ENCODE measurements at places on chromosomes 16 and 17.

GRCh38 chr17:7856011-7856810 lies 1.1 kb downstream of the NAA38 start:
- DNase-seq: peak; percentile 25

- DNase-seq: no peak
Observed at GRCh38 chr17:76462556-76463290, 4.7 kb upstream of the AANAT start.

DNA sequence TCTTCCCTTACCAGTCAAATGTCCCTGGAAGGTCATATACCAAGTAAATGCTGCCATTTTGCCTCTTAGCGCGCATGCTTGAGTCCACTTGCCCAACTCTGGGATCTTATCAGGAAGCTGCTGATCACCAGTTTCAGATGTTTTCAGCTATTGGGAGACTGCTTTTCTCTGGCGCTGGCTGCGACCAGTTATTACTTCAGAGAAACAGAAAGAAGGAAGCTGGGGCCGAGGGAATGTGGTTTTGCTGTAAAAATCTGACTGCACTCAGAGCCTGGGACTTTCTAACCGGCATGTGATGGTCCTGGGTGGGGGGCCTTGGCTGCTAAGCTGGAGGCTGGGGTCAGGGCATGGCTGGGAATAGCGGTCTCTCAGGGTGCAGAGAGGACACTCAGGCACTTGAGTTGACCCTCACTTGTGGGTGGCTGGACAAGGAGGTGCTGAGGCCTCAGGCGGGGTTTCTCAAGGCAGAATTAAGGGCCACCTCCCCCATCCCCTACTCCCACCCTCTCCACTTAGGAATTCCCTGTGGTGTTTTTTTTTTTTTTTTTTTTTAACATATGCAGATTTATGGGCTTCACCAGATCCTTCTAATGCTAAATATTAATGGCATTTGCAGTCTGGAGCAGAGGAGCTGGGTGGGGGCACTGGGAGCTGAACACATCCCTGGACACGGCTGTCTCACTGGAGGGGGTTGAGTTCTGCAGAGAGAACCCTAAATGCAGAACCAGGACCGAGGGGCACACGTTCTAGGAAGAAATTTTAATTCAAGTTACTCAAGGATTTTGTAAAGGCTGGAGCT lies 145.8 kb downstream of the CYLD start:
- peak; percentile 58 for DNase-seq

DNA sequence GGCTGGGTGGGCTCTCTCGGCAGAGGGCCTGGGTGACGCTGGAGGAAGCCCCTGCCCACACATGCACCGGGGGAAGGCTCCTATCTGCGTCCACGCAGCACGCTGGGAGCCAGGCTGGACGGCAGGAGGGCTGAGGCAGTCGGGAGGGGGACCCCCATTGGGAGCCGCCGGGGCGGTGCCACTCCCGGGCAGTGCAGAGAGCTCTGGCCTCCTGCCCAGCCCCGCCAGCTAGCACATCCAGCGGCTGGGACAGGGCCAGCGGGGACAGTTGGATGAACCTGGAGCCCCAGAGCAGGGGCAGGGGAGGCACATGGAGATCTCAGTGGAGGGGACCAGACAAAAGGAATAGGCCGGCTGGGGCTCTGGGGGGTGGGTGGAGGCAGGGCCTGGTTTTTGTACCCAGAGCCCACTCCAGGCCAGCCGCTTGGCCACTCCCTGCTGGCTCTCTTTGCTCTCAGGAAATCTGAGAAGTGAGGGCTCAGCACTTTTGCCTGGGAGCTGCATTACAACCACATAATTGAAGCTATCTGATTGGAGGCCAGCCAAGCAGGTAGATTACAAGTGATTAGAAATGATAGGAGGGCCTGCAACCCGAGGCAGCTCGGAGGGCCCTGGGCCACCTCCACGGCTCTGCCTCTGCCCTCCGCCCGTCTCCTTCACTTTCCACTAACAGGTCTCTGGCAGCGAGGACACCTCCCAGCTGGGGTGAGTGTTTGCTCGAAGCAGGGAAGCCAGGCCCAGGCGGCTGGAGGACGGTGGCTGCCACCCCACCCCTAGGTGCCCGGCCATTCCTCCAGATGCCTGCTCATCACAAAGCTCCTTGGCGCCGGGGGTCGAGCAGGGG lies 40.1 kb downstream of the ENGASE start:
- DNase-seq: no peak

DNA sequence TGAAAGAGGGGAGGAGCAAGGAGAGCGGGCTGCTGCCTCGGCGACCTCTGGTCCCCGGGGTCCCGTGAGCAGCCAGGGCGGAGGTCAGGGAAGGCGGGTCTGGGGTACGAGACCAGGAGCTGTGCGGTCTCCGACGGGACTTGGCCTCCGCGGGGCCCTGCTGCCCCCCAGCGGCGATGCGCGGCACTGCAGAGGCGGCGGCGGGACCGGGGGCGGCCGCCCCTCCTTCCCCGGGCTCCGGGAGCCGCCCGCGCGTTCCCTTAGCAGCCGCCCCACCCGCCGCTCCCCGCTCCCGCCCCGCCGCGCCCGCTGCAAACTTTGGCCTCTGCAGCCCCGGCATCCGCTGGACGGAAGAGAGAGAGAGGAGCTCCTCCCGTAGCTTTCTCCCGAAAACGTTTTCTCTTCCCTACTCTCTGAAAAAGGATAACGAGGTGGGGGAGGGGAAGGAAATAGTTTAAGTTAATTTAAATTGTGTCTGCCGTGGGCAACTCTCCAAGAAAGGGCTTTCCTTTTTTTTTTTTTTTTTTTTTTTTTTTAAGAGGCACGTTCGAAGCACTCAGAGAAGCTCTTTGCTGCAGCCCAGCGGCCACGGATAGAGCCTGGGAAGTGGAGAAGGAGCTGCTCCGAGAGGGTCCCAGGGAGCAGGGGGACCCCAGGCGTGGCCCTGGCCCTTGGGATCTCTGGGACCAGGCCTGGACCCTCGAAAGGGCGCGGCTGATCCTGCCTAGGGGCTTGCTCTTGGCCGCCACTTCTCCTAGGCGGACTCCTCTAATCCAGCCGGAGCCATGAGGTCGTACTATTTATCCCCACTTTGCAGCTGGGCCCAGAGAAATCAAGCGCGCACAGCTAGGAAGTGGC lies 43.2 kb downstream of the C16orf82 start:
- peak; percentile 11 for DNase-seq

- peak; percentile 60 for DNase-seq
Observed at GRCh38 chr17:31568121-31568520, 176.6 kb downstream of the RAB11FIP4 start.

GRCh38 chr17:47633996-47634395 lies 15.7 kb upstream of the KPNB1 start:
- peak; percentile 90 for DNase-seq

DNA sequence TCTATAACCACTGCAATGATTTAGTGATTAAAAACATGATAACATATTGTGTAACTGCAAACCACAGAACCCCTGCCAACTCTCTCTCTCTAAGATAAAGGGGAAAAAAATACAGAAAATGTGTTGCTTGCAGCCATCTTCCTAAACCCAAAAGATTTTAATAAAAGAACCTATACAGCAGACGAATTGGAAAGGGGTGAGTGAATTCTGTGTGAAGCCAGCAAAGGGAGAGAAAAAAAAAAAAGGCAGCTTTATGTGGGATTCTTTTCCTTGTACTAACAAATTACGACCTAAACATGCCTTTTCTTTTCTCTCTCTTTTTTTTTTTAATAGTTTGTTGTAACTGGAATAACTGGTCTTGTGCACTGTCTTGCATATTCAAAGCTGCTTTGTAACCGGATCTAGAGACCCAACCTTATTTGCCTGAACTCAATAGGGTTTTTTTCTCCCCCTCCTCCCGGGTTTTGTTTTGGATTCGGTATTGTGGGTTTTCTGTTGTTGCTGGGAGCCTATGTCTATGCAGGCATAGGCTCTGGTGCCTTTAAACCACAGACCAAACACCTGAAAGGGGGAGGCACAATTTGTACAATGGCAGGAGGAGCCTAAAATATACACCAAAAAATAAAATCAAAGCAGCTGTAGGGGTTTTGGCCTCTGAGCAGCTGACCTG lies 7.0 kb upstream of the ZFHX3 start:
- no peak for DNase-seq

GRCh38 chr17:8056232-8056975 lies 17.5 kb downstream of the ALOX15B start:
- DNase-seq: peak; percentile 78

GRCh38 chr17:34222722-34223497 lies 32.2 kb upstream of the CCL2 start:
- DNase-seq: peak; percentile 87

GRCh38 chr16:65546353-65546791 lies 424.5 kb upstream of the CDH11 start:
- DNase-seq: no peak

DNA sequence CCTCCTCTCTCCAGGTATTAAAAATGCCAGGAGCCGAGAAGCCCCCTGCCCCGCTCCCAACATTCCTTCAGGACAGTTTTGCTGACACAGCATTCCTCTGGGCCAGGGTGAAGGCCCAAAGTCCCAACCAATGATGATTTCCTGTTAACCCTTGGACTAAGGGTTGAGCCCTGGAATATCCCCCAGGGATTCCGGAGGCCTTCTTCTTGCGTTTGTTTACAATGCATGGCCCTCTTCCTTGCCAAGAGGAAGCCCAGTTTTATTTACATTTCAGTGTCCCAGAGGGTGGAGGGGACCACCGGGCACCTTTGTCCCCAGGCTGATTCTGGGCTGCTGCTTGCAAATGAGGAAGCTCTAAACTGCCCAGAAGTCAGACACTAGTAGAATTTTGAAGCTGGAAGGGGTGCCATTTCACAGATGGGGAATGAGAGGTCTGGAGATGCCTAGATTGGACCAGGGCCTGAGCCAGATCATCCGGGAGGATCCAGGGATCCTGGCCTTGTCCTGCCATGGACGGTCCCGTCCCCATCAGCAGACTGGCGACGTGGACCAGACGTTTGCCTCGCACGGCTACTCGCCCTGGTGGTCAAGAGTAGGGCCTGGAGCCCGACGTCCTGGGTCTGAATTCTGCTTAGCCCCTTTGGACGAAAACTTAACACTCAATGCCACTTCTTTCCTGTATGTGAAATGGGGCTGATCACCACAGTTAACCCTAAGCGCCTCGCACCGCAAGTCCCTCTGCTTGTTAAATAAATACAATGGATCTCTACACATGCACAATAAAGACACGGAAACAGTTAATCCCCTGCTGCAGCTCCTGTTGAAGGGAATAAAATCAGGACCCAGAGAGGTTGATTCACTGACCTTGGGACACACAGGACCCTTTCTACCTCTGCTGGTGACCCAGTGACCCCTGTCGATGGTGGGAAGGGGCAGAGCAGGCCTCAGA lies 55.6 kb upstream of the CIBAR2 start:
- DNase-seq: no peak

DNA sequence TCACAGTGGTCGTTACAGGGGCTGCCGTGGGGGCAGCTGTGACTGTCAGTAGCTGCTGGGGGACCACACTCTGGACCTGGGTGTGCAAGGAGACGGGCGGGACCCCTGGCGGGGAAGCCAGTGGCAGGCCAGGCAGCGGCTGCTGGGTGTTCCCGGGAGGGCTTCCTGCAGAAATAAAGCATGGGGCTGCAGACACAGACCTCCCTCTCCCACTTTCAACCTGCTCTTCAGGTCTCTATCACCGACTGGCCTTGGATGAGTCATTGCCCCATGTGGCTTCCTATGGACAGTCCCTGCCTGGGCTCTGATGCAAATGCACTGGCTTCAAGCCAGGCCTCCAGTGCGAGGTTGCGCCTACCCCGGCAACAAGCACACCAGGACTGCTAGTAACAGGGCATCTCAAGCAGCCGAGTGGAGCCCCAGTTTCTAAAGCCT lies 17.2 kb downstream of the SREBF1 start:
- DNase-seq: peak; percentile 88

- no peak for DNase-seq
Observed at GRCh38 chr17:75475851-75476250, 19.4 kb downstream of the TMEM94 start.

- DNase-seq: no peak
Observed at GRCh38 chr16:729768-730665, 3.1 kb downstream of the HAGHL start.

DNA sequence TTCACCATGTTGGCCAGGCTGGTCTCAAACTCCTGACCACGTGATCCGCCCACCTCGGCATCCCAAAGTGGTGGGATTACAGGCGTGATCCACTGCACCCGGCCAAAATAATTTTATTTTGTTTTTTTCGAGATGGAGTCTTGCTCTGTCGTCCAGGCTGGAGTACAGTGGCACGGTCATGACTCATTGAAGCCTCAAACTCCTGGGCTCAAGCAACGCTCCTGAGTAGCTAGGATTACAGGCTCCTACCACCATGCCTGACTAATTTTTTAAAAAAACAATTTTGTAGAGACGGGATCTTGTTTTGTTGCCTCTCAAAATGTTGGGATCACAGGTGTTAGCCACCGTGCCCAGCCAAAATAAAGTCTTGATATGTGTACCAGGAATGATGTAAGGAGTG lies 2.4 kb upstream of the TTLL6 start:
- DNase-seq: no peak

GRCh38 chr17:75105126-75106080 lies 4.4 kb upstream of the ARMC7 start:
- DNase-seq: no peak

DNA sequence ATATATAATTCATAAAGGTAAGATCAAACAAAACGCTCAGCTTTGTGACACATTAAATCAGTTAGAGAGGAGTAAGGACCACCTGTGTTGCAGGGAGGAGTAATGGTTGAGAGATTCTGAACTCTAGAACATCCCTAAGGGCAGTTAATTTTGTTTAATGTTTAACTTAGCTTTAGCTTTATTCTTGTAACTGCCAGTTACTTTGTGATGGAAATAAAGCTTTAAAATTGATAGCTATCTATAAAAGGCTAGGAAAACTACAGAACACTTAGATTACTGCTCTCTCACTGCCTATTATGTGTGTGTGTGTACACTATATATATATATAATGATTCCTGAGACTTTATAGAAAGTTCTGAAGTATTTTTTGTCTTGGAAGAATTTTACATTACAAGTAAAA lies 37.8 kb downstream of the PTRH2 start:
- no peak for DNase-seq

GRCh38 chr16:4795181-4795827 lies at the start of gene SMIM22:
TSS of gene SMIM22 (plus strand) at chr16:4795369. CDS start at chr16:4795735, 366 bp downstream.
- DNase-seq: no peak

DNA sequence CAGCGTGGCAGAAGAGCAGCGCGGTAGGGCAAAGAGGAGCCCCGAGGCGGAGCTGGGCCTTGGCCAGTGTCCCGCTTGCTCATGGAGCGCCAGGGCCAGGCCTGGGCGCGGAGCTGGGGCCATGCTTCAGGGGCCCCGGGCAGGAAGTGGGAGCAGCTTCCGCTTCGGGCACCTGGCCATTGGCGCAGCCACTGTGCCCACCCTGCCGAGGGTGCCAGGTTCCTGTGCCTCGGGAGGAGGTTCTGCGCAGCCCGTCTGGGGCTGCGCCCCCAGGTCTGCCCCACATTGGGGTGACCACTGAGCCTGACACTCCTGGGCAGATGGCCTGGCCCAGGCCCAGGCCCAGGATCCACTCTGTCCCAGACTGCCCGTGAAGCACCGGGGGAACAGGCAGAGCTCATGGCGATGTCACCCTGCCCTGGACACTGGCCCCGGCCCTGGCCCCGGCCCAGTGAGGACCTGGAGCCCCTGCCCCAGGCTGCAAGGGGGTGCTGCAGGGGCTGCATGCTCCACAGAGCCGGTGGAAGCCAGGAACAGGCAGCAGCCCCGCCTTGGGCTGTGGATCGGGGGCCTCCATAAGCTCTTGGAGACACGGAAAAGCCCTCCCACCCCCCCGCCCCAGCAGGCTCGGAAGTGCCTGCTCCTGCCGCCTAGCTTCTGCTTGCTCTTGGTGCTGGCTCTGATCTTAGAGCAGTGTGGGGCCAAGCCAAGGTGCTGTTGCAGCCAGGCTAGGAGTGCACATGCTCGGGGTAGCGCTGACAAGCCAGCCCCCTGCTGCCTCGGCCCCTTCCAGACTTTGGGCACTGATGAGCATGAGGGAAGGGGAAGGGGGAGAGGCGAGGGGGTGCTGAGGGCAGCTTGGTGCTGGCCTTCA lies 35.9 kb upstream of the FOXJ1 start:
- DNase-seq: no peak

GRCh38 chr17:52202520-52203080 lies 44.1 kb upstream of the CA10 start:
- DNase-seq: no peak
